ENCODE measurements at places on chromosomes 2 and 18. TPM values are rescaled to one million over a fixed set of nuclear protein-coding genes. Genes with fewer than 3 reads are reported as not detected.

DNA sequence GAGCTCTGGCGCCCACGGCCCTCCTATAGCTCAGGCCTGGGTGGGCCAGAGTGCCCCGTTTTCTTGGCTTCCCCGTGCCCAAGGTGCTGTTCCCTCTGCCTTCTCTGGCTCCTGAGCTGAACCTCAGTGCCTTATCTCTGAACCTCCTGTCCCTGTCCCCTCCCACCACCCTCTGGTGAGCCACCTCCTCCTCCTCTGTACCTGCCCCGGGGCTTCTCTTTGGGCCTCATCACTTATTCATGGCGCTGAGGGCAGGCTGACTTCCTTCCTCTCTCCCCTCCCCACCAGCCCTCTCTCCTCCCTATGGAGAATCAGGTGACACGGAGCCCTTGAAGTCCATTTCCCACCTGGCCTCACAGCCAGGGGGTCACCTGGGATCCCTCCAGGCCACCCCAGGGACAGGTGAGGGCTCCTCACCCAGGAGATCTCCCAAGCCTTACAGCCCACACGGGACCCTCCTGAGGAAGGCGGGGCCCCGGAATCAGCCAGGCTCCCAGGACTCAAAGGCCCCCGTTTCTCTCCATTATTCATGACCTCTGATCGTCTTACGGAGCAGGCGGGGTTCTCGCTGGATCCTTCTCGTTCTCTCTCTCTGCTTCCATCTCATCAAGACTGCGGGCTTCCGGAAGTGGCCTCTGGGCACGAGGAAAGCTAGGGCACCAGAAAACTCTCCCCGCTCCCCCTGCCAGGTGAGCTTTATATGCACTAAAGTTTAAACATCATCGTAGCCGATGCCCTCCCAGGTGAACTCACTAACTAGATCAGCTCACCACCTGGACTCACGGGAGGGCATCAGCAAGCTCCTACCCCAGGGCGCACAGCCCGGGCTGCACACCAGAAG, at the start of gene LOXHD1:
Gene LOXHD1, minus strand, starts transcription at position 106 of the 841 bp plus-strand sequence. CDS start 187 bp downstream, outside the sequence.
- H3K27me3 ChIP-seq: no peaks in the 10 kb centered on the region
- no peaks in the 10 kb centered on the region for H3K36me3 ChIP-seq
- H3K27ac ChIP-seq: no peak within 1 kb of the TSS
- H3K4me1 ChIP-seq: no peaks in the 10 kb centered on the region
- no peak for DNase-seq

DNA sequence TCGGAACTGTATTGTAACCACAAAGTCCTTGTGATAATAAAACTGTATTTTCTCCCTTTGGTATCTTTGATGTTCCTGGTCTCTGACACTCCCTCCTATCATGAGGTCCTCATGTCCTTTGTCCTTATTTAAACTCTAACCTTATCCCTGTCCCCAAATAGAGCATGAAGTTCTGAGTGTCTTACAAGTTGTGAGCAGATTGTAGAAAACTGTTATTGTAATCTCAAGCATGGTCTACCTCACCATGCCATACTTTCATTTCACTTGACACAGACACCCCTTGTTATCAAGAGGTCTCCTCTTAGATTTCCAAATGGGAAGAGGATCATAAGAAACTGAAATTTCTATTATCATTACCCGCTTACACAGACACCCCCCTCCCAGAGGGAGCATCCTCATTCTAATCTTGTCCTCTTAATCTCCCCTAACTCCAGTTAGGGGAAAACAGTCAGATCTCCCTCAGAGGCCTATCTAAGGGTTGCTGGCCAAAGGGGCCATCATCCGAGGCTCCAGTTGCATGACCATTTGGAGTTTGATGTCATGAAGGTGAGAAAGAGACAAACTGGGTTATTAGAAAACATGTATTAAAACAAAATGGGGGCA, 29.0 kb downstream of the MYO3B start:
- DNase-seq: no peak
- H3K27ac ChIP-seq: no peak overlapping the region
- H3K36me3 ChIP-seq: no peaks in the 10 kb centered on the region
- no peaks in the 10 kb centered on the region for H3K4me1 ChIP-seq
- no peaks in the 10 kb centered on the region for H3K27me3 ChIP-seq

GRCh38 chr2:230660294-230661060, 52.2 kb upstream of the CAB39 start:
- H3K4me1 ChIP-seq: peaks cover 63% of the 10 kb centered on the region
- H3K4me3 ChIP-seq: no peak overlapping the region
- DNase-seq: peak; percentile 75
- peak overlapping the region; percentile 65 for H3K27ac ChIP-seq
- H3K27me3 ChIP-seq: no peaks in the 10 kb centered on the region
- no peaks in the 10 kb centered on the region for H3K36me3 ChIP-seq

DNA sequence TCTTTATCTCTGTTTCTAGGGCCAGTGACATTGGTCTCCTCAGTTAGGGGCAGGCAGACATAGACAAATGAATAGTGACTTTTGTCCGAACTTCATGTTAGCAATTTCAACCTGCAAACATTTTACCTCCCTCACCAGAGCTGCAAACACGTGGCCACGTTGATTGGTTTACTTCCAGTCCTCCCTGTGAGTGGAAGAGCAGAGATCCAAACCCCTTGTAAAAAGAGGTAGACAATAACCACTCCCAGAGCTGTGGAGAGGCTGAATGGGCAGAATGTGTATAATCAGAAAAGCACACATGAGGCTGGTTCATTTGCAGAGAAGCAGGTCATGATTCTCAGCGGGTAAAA, 31.1 kb downstream of the CTIF start:
- H3K27me3 ChIP-seq: no peaks in the 10 kb centered on the region
- H3K4me1 ChIP-seq: no peaks in the 10 kb centered on the region
- no peak overlapping the region for H3K27ac ChIP-seq
- H3K4me3 ChIP-seq: no peak overlapping the region

DNA sequence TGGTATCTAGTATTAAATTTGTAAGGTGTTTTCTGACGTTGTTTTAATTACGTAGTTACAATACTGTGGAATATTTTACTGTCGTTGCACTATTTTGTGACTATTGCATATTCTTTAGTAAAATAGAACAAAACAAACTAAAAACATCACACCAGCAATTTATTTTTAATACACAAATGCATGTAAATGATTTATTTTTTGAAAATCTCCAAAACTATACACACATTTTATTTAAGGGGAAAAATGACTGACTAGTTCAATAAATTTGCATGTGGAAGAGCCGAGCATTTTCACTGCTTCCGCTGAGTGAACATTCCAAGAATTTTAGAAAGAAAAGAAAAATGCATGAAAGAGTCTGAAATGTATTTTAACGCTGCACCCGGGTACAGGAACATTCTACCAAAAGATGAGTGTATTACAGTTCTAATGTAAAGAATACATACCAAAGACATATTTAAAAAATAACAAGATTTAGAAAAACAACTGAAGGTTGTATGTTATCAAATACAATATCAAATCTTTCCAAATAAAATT, 257.7 kb downstream of the MEIS1 start:
- no peaks in the 10 kb centered on the region for H3K4me1 ChIP-seq
- no peaks in the 10 kb centered on the region for H3K27me3 ChIP-seq
- no peaks in the 10 kb centered on the region for H3K36me3 ChIP-seq
- peak overlapping the region; percentile 33 for H3K27ac ChIP-seq
- H3K4me3 ChIP-seq: peak overlapping the region; percentile 33

GRCh38 chr2:53987336-53987921, 16.6 kb upstream of the PSME4 start:
- H3K4me3 ChIP-seq: no peak overlapping the region
- DNase-seq: no peak
- no peaks in the 10 kb centered on the region for H3K36me3 ChIP-seq

- H3K4me3 ChIP-seq: peak overlapping the region; percentile 46
- peak; percentile 41 for DNase-seq
- H3K4me1 ChIP-seq: peaks cover 25% of the 10 kb centered on the region
- H3K36me3 ChIP-seq: no peaks in the 10 kb centered on the region
- H3K27ac ChIP-seq: no peak overlapping the region
- peaks cover 97% of the 10 kb centered on the region for H3K27me3 ChIP-seq
Observed at GRCh38 chr2:20667531-20668401, 822 bp downstream of the GDF7 start.

- H3K27me3 ChIP-seq: no peaks in the 10 kb centered on the region
- H3K36me3 ChIP-seq: no peaks in the 10 kb centered on the region
- no peaks in the 10 kb centered on the region for H3K4me1 ChIP-seq
- H3K4me3 ChIP-seq: no peak overlapping the region
Observed at GRCh38 chr2:103338819-103339218, 577.0 kb downstream of the TMEM182 start.

GRCh38 chr2:12675352-12675795, 41.4 kb upstream of the TRIB2 start:
- no peaks in the 10 kb centered on the region for H3K36me3 ChIP-seq
- H3K4me3 ChIP-seq: no peak overlapping the region
- no peak overlapping the region for H3K27ac ChIP-seq
- no peaks in the 10 kb centered on the region for H3K27me3 ChIP-seq
- H3K4me1 ChIP-seq: no peaks in the 10 kb centered on the region

DNA sequence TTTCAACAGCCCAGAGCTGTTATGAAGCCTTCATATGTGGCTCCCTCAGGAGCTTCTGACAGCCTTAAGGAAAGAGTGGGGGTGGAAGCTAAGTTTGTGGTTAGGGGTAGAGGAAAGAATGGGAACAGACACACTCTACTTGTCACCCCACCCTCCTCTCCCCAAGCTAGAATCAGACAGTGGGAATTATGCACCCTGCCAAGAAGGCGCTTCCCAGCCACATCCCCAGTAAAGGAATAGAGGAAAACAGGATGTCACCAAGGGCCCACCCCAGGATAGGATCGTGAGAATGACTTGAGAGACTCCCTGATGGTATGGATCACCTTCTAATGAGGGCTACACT, 32.4 kb upstream of the EML4 start:
- H3K27me3 ChIP-seq: no peaks in the 10 kb centered on the region
- no peaks in the 10 kb centered on the region for H3K36me3 ChIP-seq
- DNase-seq: no peak
- H3K4me3 ChIP-seq: no peak overlapping the region

GRCh38 chr2:108534584-108535356, 500 bp downstream of the LIMS1 start:
- H3K36me3 ChIP-seq: no peaks in the 10 kb centered on the region
- H3K4me1 ChIP-seq: peaks cover 19% of the 10 kb centered on the region
- peak; percentile 66 for DNase-seq
- no peaks in the 10 kb centered on the region for H3K27me3 ChIP-seq
- H3K27ac ChIP-seq: peak overlapping the region; percentile 96
- peak overlapping the region; percentile 88 for H3K4me3 ChIP-seq

DNA sequence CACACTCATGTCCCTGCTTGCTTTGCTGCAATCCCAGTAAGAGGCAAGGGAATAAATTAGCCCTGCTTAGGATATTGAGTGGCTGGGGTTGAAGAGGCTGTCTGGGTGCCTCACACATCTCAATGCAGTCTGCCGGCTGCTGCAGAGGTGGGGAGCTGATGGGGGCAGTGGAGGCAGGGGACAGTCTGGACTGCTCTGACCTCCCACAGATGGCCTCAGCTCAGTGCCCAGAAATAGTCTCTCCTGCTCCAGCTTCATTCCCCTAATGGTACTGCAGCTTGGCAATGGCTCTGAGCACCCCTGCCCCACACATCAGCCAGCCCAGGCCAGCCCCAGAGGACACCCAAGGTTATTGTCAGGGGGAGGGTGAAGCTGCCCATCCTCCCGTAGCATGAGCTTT, 21.5 kb upstream of the TNS1 start:
- H3K4me3 ChIP-seq: no peak overlapping the region
- no peaks in the 10 kb centered on the region for H3K36me3 ChIP-seq
- no peak for DNase-seq
- no peak overlapping the region for H3K27ac ChIP-seq
- no peaks in the 10 kb centered on the region for H3K27me3 ChIP-seq

EFEMP1 gene
- 219 TPM for total RNA-seq

WDR75 gene
- total RNA-seq: 21.1 TPM

TSPYL6 gene
- total RNA-seq: not detected

FBXO36 gene
- total RNA-seq: 3.3 TPM

GALNT14 gene
- 0.83 TPM for total RNA-seq

LIMS2 gene
- 148 TPM for total RNA-seq
